ENCODE measurements at places on chromosomes 16 and 17.

DNA sequence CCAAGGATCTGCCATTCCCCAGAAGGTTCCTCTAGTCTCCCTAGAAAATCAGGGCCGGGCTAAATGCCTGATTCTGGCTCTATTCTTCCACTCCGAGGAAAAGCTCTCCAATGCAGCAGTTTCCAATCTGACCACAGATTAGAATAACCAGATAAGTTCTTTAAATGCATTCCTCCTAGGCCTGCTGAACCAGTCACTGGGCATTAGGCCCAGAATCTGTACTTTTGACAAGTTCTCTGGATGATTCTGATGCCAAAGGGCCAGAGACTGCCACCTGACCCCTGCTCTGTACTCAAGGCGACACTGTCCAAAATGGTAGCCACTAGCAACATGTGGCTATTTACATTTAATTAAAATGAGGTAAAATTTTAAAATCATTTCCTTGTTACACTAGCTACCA is 22.3 kb downstream of the MAP3K14 start:
- DNase-seq, result no peak

DNA sequence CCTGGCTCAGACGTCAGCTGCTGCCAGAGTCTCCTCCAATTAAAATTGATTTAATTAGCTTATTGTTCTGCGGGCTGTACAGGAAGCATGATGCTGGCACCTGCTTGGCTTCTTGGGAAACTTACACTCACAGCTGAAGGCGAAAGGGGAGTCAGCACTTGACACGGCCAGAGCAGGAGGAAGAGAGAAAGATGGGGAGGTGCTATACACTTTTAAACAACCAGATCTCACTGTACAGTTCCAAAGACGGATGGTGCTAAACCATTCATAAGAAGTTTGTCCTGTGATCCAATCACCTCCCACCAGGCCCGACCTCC is 1.4 kb upstream of the PRDM7 start:
- DNase-seq, result no peak

DNA sequence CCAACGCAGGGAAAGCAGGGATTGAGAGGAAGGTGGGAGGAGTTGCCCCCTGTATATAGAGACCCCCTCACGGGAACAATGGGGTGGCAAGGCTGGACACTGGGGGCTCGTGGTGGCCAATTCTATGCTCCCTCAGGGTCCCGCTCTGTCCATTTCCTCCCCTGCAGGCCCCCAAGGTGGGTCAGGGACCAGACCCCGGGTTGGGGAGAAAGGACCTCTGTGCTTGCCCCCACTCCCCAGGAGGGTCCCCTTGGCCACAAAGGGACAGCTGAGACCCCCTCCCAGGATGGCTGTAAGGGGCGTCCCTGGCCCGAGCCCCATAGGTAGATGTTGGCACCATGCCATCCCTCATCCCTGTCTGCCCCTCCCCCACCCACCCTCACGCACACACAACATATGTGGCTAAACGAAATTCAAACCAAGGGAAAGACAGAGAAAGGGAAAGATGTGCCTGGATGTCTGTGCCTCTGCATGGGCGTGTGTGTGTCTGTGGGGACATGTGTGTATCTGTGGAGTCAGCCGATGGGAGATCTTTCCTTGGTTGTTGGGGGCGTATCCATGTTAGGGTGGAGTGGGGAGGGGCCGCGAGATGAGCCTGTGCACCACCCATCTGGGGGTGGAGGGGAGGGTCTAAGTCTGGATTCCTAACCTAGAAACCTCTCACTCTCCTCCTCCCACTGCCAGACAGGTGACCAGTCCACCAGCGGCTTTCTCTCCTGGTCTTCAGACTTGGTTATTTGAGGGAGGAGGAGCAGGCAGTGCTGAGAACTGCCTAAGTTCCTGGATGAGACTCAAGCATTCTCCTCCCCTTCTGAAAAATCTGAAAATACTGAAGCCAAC is 642 bp upstream of the NEUROD2 start:
- DNase-seq, result no peak

DNA sequence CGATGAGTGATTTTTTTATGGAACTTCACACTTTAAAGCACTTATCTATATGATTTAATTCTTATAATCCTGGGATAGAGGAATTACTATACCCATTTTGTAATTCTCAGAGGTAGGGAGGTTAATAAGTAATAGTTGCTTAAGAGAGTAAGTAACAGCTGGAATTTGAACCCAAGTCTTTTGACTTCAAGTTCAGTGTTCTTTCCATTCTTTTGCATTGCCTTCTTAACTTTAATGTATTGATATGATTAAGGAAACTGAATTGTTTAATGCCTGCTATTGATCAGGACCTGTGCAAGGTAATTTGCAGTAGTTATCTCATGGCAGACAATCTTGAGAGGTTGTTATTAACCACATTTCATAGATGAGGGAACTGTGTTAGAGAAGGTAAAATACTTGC is 78.5 kb downstream of the TUBD1 start:
- DNase-seq, result no peak

GRCh38 chr17:10171122-10171571 is 27.3 kb downstream of the GAS7 start:
- DNase-seq, result no peak

- DNase-seq, result peak; percentile 27
These were observed 4.7 kb downstream of the SLC12A3 start for GRCh38 chr16:56869513-56870275.

DNA sequence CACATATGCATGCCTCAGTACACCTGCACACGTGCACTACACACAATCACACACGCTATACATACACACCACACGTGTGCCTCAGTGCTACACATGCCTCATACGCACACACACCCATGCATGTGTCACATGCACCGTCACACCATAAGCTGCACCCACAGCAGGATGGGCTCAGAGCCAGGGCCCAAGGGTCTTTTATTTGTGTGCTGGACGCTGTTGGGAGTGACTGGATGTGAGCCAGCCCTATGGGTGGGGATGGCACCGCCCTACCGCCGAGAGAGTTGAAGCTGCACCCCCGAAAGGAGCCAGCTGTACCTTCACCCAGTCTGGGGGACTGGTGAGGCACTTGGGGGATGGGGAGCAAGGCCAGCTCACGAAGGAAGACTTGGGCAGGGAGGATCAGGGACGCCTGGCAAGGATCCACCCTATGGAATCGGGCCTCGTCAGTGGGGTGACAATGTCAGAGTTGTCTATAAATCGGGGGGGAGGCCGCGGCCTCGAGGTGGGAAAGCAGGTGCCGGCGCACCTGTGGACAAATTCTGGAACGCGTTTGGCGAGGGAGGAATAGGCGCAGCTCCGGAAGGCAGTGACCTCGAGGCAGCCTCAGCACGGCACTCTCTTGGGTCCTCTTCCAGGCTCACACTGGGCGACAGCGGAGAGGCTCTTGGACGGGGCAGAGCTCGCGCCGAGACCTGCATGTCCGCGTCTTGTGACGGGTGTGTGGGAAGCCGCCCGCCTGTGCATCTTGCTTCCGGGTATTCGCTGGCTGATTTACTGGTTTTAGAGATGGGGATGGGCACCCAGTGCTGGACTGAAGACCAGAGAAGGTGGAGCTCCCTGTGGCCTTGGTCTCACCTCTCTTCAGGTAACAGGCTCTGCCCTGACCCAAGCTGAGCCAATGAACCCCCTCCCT is 7.3 kb downstream of the RGS11 start:
- no peak for DNase-seq

GRCh38 chr16:2404099-2404498 is 25.1 kb upstream of the CCNF start:
- no peak for DNase-seq

- DNase-seq, result no peak
These were observed 233.1 kb downstream of the CBLN1 start for GRCh38 chr16:49048557-49048956.

DNA sequence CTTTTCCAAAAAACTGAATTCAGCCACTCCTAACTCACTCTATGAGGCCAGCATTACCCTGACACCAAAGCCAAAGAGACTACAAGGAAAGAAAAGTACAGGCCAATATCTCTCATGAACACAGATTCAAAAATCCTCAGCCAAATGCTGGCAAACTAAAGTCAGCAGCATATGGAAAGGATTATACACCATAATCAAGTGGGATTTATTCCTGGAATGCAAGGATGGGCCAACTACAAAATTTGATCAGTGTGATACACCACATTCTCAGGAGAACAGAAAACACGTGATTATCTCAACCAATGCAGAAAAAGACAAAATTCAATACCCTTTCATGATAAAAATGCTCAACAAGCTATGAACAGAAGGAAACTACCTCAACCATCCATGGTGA is 7.7 kb upstream of the AATK start:
- no peak for DNase-seq

DNA sequence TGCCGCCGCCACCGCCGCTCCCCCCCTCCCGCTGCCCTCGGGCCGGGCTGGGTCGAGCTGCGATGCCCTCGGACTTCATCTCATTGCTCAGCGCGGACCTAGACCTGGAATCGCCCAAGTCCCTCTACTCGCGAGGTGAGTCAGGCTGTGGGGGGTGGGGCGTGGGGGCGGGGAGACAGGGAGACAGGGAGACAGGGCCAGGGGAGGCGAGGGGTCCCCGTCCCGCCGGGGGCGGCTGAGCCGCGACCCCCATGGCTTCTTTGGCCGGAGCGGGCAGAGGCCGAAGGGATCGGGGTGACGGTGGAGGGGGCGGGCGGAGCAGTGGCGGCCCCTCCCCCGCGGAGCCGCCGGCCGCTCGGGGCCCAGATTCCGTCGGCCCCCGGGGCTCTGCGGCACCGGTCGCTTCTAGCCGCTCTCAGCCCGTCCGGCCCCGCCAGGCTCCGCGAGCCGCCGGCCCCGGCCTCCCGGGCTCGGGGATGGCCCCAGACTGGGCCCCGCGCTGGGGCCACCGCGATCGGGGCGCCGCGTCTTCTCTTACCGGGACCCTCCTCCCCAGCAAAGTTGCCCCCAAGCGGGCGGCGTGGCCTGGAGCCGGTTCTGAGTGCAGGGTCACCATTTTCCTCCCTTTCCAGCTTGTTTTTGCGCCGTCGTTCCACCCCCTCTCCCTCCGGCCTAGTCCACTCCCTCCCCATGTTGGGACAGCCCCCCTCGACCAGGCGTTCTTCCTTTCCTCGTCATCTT is 644 bp downstream of the NFAT5 start:
- peak; percentile 29 for DNase-seq

DNA sequence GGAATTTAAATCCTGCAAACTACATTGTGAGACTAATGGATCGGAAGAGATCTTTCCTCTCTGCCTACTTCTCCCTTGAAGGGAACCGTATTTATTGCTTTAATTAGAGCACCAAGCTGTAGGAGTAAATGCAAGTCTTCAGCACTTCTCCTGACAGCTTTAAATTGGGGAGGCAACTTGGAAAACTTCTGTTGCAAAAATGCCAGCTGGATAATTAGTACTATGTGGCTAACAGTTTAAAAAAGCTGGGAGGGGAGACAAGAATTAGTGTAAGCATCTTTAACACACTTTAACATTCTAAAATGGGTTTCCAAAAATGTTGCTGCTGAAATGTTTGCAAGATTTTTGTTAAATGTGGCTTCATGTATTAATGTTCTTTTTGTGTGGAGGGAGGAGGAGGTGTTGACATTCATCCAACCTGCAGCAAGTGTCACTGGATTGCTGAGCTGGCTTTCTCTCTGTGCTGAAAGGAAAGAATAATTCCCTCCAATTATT is 108.5 kb downstream of the PCTP start:
- no peak for DNase-seq

- no peak for DNase-seq
These were observed 23.0 kb downstream of the ATF7IP2 start for GRCh38 chr16:10408824-10409381.

DNA sequence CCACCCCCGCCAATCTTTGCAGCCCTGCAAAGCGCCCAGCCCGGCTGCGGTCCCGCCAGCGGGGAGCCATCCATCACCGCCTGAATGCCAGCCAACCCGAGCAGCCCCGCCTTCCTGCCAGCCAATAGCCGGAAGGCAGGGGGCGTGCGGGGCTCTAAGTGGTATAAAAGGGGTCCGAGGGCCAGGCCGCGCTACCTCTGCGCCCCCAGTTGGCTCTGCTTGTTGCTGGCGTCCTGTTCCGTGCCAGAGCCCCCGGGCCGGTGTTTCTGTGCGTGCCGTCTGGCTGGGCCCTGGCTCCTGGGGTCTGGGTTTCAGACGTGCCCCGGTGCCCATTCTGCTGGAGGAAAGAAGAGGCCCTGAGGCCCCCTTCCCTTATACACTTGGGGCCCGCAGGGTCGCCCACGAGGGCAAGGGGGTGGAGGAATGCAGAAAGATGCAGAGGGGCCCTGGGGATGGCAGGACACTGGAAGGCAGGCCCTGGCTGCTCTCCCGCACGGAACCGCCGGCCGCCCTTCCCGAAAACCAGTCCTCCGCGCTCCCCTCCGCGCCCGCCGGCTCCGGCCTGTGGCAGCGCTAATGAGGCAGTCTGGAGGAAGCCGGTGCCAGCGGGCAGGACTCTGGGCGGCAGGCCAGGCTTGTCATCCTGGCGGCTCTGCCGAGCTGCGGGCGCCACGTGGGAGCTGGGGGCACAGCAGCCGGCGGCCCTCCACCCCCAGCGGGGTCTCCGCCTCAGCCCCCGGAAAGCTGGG is 14.0 kb downstream of the COPZ2 start:
- DNase-seq, result peak; percentile 78
